NCI-H187 treated with DMSO at 0.1 percent for 48 hours (cell line): ENCODE measurements at places on chromosomes 2 and 18.

GRCh38 chr2:1233281-1233680 lies 180.0 kb upstream of the TPO start:
- DNase-seq, result peak; percentile 39

- DNase-seq, result no peak
These were observed 75.5 kb upstream of the SP5 start for GRCh38 chr2:170639635-170640034.

DNA sequence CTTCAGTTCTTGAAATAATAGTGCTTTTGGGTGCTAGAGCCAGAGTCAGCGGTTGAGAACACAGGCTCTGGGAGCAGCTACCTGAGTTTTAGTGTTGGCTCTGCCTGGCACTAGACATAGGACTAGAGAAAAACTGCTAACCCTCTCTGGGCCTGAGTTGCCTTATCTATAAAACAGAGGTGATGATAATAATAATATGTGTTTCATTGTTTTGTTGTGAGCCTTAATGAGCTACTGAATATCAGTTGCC lies 391.7 kb downstream of the PTPRM start:
- no peak for DNase-seq

DNA sequence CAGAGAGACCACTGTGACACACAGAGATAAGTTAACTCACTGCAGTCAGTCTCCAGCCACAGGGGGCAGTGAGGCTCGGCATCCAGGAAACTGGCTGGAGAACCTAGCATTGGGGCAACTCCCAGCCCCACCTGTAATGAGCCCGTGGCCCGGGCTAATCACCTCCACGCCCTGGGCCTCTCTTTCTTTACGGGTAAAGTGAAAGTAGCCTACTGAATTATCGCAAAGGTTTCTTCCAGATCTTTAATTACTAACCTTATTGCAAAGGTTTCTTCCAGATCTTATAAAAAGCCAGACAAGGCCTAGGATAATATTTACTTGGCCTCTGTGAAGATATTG lies 45.7 kb upstream of the ACAA2 start:
- no peak for DNase-seq

GRCh38 chr2:20071397-20072383 lies 20.3 kb upstream of the LAPTM4A start:
- no peak for DNase-seq

GRCh38 chr2:107337209-107337898 lies 451.4 kb upstream of the ST6GAL2 start:
- DNase-seq, result no peak

DNA sequence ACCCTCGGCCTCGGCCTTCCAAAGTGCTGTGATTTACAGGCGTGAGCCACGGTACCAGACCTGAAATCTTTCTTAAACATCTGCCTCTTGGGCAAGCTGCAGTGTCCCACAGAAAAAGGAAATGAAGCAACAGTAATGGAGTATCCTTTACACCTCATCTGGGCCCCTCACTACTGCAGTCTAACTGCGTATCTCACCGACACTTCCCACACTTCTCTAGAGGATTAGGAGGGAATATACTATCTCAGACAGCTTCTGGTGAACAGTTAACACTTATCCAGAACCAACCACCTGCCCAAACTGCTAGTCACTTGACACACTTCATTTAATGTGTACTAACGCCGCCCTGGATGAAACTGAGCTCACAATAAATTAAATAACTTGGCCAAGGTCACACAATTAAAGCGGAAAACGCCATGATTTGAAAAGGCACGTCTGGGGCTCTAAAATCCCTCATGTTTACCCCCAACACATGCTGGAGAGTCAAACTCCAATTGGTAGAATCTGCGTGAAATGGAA lies 993 bp downstream of the COX7A2L start:
- DNase-seq, result no peak

DNA sequence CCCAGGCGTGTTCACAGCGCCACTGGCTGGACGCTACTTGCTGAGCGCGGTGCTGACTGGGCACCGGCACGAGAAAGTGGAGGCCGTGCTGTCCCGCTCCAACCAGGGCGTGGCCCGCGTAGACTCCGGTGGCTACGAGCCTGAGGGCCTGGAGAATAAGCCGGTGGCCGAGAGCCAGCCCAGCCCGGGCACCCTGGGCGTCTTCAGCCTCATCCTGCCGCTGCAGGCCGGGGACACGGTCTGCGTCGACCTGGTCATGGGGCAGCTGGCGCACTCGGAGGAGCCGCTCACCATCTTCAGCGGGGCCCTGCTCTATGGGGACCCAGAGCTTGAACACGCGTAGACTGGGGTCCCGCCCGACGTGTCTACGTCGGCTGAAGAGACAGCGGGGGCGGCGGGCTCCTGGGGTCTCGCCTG lies 891 bp upstream of the KHK start:
- no peak for DNase-seq

DNA sequence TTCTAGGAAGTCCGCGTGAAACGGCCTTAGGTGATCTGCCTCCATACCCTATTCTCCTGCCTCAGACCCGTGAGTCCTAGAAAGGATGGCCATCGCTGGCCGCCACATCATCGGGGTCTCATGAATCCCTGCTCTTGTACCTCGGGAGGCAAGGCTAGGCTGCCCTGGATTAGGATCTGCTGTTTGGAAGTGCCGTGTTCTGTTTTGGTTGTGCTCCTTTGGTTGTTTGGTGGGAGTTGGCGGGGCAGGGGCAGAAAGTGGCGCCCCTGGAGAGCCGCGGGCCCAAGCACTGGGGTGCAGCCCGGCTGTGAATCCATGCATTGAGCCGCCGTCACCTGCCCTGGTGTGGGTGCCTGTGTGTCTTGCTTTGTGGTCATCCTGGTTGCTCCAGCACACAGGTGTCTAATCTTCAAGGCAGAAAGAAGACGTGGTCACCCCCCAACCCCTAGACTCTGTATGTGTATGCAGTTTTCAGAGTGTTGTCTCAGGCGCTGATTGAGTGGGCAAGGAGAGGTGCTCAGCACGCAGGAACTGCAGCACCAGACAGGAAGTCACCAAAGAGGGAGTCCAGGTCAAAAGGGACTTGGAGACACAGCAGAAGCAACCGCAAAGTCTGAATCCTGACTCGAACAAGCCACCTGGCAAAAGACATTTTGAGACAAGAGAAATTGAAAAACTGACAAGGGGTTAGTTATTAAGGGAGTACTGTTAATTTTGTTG lies 80.0 kb upstream of the LDLRAD4 start:
- DNase-seq, result no peak

GRCh38 chr2:101256316-101256715 lies 3.6 kb downstream of the CNOT11 start:
- DNase-seq, result no peak

GRCh38 chr2:98476192-98476868 lies 31.7 kb downstream of the INPP4A start:
- DNase-seq, result no peak

- no peak for DNase-seq
These were observed 19.9 kb upstream of the SCYGR1 start for GRCh38 chr2:227407591-227408151.

- DNase-seq, result no peak
These were observed 1098.9 kb upstream of the CHAC2 start for GRCh38 chr2:52668724-52669123.

DNA sequence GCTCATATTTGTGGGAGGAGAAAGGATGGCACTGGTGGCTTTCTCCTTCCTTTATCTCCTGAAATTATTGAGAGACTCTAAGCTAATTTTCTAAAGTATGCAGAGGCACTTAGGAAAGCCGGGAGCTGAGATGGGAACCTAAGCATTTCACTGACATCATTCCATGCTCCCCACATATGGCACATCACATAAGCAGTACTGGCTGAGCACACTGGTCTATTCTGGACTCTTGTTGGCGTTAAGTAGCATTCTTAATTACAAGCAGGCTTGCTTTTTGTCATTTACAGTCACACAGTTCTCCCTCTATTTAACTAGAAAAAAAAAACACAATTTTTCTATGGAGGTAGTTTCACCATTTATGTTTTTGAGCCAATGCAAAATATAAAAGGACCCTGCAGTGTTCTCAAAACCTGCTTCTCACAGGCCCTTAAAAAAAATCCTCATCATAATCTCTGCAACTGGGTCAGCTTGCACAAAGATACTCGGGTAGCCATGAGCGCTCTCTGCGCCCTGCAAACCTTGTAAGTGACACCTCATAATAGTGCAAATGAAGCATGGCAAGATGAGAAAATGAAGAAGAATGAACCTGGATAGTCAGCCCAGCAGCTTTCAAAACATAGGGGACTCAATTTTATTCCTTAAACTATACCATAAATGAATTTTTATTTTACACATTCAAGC lies 688.6 kb downstream of the NRXN1 start:
- no peak for DNase-seq

- no peak for DNase-seq
These were observed 104.4 kb upstream of the IL1R2 start for GRCh38 chr2:101887328-101887727.

- DNase-seq, result no peak
These were observed 312.1 kb upstream of the ZEB2 start for GRCh38 chr2:144832048-144832447.

GRCh38 chr18:57077786-57078552 lies 68.9 kb upstream of the BOD1L2 start:
- no peak for DNase-seq

DNA sequence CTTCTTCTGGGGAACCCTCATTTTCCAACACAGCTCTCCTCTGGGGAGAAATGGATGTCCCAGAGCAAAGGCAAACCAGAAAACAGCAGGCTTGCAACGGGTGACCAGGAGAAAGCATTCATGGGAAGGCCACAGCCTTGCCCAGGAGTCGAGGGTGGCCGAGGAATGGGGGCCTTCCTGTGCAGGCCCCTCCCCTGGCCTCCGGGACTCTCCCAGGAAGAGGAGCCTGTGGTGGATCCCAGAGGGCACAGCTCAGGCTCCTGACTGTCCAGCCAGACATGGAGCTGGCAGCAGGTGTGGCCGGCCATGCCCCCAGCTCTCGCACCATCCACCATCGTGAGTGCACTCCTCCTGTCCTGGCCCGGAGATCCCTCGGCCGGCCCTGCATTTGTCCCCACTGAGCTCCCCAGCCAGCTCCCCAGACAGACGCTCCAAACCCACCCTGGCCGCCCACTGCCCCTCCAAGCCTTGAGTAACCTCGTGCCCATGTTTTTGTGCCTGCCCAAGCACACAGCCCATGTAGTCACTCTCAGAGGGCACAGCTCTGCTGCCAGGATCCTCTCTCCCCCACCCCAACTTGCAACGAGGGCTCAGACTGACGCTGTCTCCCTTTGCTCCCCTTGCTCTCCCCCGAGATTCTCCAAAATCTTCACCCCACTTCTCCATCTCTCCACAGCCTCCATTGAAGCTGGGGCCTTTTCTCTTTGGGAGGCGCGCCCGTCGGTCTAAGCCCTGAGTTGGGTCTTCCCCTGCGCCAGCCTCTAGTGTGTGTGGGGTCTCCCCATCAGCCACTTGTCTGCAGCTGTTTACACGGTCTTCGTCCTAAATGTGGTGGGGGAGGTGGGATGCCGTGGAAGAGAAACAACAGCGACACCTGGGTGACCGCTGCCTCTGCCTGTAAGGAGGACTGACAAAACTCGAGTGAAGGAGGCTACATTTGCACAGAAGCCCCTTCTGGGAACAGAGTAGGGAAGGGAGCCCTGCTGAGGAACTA lies 9.8 kb downstream of the PRLH start:
- no peak for DNase-seq

DNA sequence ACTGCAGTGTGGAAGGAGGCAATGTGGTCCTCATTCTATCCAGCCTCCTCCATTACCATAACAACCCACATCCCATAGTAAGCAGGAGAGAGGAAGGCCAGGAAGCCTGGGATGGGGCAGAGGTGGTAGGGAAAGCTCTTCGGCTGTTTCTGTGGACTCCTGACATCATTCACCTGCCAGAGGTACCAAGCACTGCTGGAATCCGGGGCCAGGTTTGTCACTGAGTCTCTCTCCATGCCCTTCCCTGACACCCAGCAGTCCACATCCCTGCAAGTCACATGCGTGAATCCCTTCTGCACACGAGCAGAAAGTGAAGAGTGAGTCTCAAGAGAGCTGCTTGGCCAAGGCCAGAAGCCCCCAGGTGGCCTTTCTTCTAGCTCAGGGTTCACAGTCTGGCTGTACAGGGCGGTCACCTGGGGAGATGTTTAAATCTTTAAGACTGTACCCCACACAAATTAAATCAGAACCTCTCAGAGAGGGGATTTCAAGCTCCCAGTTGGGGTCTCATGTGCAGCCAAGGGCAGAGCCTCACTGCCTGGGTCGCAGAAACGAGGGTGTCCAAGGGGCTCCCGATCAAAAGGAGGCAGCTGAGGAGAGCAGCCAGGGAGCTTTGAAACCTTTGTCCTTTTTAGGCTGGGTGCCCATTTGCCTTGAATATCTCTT lies 94.2 kb downstream of the ARMC9 start:
- no peak for DNase-seq
